Activated CD8-positive, alpha-beta T cell treated with anti-CD3 and anti-CD28 coated beads for 36 hours (primary cell): ENCODE measurements at places on chromosomes 7 and 10.

GRCh38 chr10:23099816-23100215 is 4.4 kb downstream of the MSRB2 start:
- H3K27me3 ChIP-seq, result no peaks in the 10 kb centered on the region
- no peak overlapping the region for H3K4me3 ChIP-seq
- H3K27ac ChIP-seq, result no peak overlapping the region
- peaks cover 30% of the 10 kb centered on the region for H3K4me1 ChIP-seq
- peaks cover 6% of the 10 kb centered on the region for H3K36me3 ChIP-seq

DNA sequence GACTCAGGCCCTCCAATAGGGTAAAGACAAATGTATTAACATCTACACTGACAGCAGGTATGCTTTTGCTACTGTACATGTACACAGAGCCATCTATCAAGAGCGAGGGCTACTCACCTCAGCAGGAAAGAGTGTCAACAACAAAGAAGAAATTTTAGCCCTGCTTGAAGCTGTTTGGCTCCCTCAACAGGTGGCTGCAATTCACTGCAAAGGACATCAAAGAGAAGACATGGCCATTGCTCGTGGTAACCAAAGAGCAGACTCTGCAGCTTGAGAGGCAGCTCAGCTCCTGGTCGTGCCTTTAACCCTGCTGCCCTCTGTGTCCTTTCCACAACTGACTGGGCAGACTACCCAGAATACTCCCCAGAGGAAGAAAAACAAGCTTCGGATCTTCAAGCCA is 5.1 kb downstream of the AKR1B15 start:
- H3K36me3 ChIP-seq, result no peaks in the 10 kb centered on the region
- no peaks in the 10 kb centered on the region for H3K4me1 ChIP-seq
- H3K27ac ChIP-seq, result no peak overlapping the region
- DNase-seq, result no peak

- H3K27me3 ChIP-seq, result peaks cover 4% of the 10 kb centered on the region
- H3K27ac ChIP-seq, result no peak overlapping the region
- no peaks in the 10 kb centered on the region for H3K36me3 ChIP-seq
- no peak for DNase-seq
- no peaks in the 10 kb centered on the region for H3K4me1 ChIP-seq
Observed at GRCh38 chr10:84108797-84109196, 30.5 kb upstream of the GHITM start.

- H3K27ac ChIP-seq, result no peak overlapping the region
- H3K4me3 ChIP-seq, result no peak overlapping the region
- no peak for DNase-seq
- H3K36me3 ChIP-seq, result no peaks in the 10 kb centered on the region
- peaks cover 22% of the 10 kb centered on the region for H3K4me1 ChIP-seq
Observed at GRCh38 chr7:64885520-64886240, 17.4 kb upstream of the ZNF273 start.

DNA sequence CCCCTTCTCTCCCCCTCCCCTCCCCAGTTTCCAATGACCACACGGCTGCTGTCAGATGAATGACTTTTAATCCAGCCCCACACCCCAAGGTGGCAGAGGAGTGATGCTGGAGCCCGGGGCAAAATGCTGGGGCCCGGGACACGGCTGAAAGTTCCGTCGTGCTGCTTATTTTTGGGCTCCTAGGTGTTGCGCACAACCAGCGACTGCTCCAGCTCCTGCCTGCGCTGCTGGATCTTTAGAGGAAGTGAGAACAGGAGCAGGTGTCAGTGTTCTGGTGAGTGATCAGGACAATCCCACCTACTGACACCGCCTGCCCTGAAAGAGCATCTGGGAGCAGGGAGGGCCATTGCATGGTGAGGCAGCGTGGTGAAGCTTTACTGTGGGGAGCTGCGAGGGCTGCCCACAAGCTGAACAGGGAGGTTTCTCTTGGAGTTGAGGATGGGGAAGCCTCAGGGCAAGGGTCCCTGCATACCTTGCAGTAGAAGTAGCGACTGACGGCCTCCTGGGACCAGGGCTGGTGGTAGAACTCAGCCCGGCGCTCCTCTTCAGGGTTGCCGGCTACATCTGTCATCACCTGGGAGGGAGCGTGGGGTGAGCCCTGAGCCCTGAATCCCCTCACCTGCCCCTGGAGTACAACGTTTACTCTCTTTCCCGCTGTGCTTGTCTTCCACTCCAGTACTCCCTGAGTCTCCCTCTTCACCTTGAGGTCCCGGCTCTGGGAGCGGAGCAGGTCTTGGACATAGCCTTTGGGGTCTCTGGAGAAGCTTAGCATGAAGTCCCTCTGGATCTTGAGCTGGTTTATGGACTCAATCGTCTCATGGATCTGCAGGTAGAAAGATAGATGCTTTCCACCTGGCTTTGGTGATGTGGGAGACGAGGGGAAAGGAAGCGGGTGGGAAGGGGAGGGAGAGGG is 6.9 kb downstream of the CHPF2 start:
- no peak overlapping the region for H3K27ac ChIP-seq
- DNase-seq, result no peak
- no peaks in the 10 kb centered on the region for H3K27me3 ChIP-seq
- peaks cover 28% of the 10 kb centered on the region for H3K4me1 ChIP-seq
- no peak overlapping the region for H3K4me3 ChIP-seq
- H3K36me3 ChIP-seq, result peaks cover 31% of the 10 kb centered on the region

DNA sequence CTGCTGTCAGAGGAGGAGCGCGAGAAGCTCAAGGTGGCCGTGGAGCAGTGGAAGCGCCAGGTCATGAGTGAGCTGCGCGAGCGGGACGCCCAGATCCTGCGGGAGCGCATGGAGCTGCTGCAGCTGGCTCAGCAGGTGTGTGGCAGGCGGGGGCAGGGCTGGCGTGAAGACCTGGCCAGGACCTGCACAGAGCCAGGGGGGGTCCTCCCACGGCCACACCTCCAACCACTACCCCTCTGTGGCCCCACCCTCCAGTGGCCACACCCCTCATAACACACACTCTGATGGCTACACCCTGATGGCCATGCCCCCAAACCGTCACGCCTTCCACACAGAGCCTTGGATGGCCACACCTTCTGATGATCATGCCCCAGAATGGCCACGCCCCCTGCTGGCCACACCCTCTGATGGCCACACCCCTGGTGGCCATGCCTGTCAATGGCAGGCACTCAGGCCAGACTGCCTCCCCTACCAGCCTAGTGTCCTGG is 23.4 kb upstream of the DPYSL4 start:
- peaks cover 21% of the 10 kb centered on the region for H3K4me1 ChIP-seq
- no peaks in the 10 kb centered on the region for H3K36me3 ChIP-seq
- no peaks in the 10 kb centered on the region for H3K27me3 ChIP-seq
- no peak overlapping the region for H3K4me3 ChIP-seq
- no peak overlapping the region for H3K27ac ChIP-seq

DNA sequence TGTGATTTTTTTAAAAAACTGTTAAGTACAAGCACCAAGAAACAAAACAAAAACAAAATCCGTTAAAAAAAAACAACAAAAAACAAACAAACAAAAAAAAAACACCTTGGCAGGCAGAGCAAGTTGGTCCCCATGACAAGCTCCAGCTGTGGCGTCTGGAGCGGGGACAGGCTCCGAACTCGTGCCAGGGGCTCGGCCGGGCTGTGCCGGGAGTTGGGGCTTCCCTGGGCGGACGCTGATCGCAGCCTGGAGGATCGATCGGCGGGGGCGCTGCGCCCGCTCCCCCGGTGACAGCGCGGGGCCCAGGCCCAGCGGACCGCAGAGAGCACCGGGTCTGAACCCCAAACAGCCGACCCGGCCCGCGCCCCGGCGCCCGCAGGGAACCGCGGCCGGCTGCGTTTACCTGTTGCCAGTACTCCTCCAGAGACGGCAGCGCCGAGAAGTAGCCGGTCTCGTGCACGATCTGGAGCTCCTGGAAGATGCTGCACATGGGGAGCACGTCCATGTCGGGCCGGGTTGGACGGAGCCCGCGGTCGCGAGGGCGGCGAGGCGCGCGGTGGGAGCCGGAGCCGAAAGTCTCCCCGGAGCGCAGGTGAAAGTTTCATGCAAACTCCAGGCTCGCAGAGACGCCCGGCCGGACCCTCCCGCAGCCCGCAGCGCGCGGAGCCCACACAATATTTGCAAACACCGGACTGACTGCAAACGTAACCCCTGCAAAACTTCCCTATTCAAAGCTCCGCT is at the start of gene KLF6:
TSS of gene KLF6 (minus strand) at position 700 of the 741 bp plus-strand sequence. CDS start at position 505, 195 bp downstream.
- H3K36me3 ChIP-seq, result peaks cover 49% of the 10 kb centered on the region
- peak within 1 kb of the TSS; percentile 99 for H3K27ac ChIP-seq
- no peaks in the 10 kb centered on the region for H3K27me3 ChIP-seq
- DNase-seq, result peak; percentile 43
- peaks cover 41% of the 10 kb centered on the region for H3K4me1 ChIP-seq
- H3K4me3 ChIP-seq, result peak within 1 kb of the TSS; percentile 93

GRCh38 chr10:84574102-84574501 is 245.7 kb downstream of the CCSER2 start:
- DNase-seq, result no peak
- H3K27ac ChIP-seq, result no peak overlapping the region
- no peaks in the 10 kb centered on the region for H3K4me1 ChIP-seq
- no peaks in the 10 kb centered on the region for H3K36me3 ChIP-seq

- H3K4me1 ChIP-seq, result no peaks in the 10 kb centered on the region
- no peaks in the 10 kb centered on the region for H3K36me3 ChIP-seq
- no peak overlapping the region for H3K27ac ChIP-seq
Observed at GRCh38 chr10:130871406-130871805, 440.1 kb downstream of the TCERG1L start.

DNA sequence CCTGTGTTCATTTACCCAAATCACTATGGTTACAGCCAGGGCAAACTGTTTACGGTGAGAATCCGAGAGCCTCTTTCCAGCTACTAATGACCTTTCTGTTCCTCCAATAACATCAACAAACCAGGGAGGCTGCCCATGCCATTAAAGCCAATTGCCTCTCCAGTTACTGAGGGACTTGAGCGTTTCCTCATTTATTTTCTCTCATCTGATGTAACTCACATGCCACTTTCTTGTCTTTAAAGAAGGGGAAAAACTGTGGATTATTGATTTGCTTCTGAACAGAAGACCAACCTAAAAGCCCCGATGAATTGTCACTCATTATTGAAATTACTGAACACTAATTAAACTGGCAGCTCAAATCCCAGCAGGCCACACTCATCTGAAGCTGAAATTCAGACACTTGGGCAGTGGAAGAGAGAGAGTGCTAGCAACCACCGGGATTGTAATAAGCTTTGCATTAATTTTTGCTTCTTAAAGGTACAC is 595.8 kb upstream of the MKI67 start:
- H3K27me3 ChIP-seq, result no peaks in the 10 kb centered on the region
- DNase-seq, result no peak
- no peaks in the 10 kb centered on the region for H3K4me1 ChIP-seq
- H3K36me3 ChIP-seq, result no peaks in the 10 kb centered on the region

DNA sequence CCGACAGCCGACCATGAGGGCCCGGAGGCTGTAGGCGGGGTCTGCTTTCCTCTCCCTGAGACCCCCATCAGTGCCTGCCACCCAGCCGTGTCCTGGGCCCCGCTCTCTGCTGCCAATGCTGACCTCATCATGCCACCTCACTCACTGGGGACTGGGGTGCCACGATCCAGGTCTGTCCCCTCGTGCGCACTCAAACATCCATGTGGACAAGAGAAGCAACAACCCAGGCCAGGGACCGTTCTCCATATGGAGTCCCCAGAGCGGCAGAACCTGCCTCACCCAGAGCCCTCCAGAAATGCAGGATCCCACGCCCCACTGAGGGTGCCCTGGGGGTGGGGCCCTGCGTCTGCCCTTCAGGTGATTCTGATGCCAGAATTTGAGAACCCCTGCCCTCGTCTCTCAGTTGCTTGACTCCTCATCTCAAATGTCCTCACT is 210.0 kb upstream of the PPP2R2D start:
- DNase-seq, result no peak
- H3K4me1 ChIP-seq, result no peaks in the 10 kb centered on the region
- H3K27me3 ChIP-seq, result no peaks in the 10 kb centered on the region
- H3K36me3 ChIP-seq, result no peaks in the 10 kb centered on the region
- no peak overlapping the region for H3K4me3 ChIP-seq

DNA sequence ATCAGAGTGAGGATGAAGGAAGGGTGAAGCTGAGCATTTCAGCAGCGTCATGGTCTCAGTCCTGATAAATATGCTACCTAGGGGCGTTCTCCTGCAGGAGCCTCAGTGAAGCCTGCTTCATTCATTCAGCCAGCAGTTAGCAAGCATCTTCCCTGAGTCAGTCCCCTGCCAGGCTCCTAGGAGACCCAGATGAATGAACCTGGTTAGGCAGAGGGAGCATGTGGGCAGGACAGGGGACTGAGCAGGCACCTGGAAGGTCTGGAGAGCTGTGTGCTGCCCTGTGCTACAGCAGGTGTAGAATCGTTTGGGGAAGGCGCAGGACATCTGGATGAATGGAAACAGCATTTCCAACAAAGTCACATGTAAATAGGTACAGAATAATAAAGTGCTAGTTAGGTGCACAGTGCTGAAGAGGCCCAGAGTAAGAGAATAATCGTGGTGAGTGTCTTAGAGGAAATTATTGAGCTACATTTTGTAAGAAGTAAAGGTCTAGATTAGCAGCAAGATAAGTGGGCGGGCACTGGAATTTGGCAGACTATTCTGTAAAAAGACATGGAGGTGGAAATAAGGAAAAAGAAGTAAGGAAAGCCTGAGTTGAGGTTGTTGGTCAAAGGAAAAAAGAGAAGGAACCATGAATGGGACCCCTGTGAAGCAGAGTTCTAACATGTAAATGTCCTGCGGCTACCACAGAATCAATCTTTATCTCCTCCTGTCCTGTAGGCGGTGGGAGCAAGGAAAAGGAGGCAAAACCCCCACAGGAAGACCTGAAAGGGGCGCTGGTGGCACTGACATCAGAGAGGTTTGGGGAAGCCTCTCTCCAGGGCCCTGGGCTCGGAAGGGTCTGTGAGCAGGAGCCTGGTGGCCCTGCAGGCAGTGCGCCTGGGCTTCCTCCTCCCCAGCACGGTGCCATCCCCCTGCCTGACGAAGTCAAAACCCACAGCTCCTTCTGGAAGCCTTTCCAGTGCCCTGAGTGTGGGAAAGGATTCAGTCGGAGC is 12.0 kb downstream of the ZSCAN25 start:
- peaks cover 84% of the 10 kb centered on the region for H3K36me3 ChIP-seq
- no peak overlapping the region for H3K4me3 ChIP-seq
- no peak for DNase-seq
- H3K27me3 ChIP-seq, result no peaks in the 10 kb centered on the region
- H3K4me1 ChIP-seq, result peaks cover 82% of the 10 kb centered on the region

DNA sequence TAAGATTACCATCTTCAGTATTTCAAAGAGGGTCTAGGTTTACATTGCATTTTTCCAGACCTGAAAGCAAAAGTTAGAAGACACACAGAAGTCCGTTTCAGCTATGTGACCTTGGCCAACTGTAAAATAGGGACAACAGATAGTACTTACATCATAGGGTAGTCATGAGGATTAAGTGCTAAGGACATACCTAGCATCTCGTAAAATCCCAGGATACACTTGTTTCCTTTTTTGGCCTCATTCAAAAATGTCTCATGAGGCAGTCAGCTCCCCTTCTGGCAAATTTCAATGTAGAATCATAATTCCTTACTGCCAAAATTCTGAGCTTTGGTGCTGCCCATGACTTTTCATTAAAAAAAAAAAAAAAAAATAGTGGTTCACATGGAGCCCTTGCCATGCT is 6.4 kb upstream of the DUSP5 start:
- peaks cover 11% of the 10 kb centered on the region for H3K36me3 ChIP-seq
- H3K27ac ChIP-seq, result no peak overlapping the region
- H3K27me3 ChIP-seq, result peaks cover 15% of the 10 kb centered on the region
